ENCODE measurements at places on chromosomes 1 and 21.
A peak's percentile ranks its signal among the peaks of the same experiment; 100 is the strongest.

DNA sequence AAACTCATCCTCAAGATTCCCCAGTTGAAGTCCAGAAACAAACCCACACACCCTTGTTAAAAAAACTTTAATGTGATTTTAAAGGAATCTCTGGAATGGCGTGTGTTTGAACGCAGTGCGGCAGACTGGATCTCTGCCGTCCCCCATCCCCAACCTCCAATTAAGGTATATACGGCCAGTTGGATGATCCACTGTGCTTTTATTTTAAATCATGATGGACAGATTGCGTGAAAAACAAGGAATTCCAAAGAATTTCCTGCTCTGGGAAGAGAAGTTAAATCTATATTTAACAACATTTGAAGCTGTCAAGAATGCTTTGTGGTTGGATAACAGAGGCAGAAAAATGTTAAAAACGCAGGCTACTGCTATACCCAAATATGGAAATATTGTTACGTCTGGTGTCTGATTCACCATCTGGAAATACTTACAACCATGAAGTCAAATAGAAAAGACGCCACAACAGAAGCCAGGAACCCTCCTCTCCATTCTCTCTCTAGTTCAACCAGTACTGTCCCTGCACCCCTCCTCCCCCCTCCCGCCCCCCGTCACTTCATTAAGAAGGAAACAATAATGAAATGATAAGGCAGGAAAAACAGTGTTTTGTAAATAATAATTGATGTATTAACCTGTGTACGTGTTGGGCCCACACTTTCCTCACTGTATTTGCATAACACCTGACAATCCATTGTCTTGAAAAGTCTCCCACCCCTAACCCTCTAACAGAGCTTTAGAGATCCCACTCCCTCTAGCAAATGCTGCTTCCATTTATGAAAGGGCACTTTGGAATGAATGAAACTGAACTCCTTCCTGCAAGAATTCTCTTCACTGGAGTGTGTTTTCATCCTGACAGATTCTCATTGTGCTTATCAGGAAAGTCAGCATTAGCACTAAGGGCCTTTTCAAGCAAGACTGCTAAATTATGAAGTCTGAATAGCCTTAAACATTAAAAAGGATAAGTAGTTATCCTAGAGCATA, 2.0 kb upstream of the CCN1 start:
- no peak for DNase-seq

GRCh38 chr1:30962609-30963508, 54.3 kb upstream of the SDC3 start:
- DNase-seq: no peak

GRCh38 chr1:70542856-70543255, 131.8 kb downstream of the CTH start:
- DNase-seq: no peak

- no peak for DNase-seq
These were observed 29.0 kb downstream of the PTPRC start for GRCh38 chr1:198667807-198668206.

DNA sequence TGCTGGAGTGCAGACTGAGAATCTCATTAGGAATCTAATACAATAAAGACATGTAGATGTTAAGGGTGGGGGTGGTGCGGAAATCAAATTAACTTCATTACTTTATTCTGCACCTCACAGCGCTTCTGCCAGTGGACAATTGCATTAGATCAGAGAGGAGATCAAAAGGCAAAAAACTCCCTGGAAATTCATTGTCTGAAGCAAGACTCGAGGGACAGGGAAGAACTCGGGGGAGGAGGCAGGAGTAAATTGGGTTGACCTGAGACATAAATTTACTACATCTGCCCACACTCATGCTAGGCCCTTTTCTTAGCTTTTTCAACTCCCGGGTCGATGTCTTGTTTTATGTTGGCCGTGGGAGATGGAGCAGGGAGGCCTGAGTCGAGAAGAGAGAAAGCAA, 315.4 kb downstream of the SPATA17 start:
- no peak for DNase-seq

DNA sequence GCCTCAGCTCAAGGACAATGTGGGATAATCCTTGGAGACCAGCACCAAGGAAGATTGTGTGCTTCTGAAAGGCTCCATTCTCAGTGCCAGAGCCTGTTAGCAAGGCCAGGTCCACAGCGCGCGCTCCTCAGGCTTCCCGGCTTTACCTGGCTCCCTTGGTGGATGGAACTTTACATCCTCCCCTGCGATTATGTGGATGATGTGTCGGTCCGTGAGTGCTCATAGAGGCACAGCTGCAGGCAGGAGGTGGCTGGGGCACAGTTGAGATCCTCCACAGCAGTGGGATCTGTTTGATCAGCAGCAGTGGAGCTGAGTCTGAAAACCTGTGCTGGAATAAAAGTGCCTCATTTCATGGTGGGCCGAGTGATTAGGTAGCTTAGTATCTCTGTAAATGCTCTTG, 62.7 kb downstream of the PRDM2 start:
- no peak for DNase-seq

- peak; percentile 68 for DNase-seq
These were observed 10.7 kb downstream of the FMOD start for GRCh38 chr1:203340112-203340790.

GRCh38 chr1:43358121-43358745, 548 bp upstream of the CDC20 start:
- peak; percentile 25 for DNase-seq

DNA sequence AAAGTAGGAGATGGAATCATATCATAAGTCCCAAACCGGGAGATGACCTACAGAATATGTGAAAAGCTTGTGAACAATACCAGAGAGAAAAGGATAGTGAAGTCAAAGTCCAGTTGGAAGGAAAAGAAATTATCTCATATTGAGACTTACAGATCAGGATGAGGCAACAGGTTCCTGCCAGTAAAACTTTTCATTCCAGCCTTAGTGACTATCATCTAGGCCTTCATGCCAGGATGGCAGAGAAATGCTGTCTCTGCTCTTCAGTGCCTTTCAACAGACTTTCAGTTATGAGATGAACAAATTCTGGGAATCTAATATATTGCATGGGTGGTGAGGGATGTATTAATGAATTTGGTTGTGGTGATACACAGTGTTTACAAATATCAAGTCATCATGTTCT, 52.3 kb downstream of the NTMT2 start:
- no peak for DNase-seq

DNA sequence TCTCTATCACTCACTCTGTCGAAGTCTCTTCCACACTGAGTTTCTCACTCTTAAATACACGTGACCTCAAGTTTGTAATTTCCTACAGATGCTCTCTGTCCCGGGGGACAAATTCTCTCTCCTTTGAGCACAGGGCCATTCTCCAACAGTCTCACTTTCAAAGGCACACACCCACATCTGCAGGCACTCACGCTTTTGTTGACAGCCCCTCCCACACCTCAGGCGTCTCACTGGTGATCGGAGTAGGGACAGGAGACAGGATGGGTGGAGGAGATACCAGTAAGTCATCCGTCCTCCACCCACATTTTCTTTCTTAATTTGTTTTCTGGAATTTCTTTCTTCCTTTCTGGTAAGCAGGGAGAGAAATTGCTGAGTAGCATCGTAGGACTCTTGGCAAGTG, 40.6 kb upstream of the GREM2 start:
- DNase-seq: no peak

- peak; percentile 20 for DNase-seq
These were observed 14.9 kb upstream of the KCNK1 start for GRCh38 chr1:233598891-233599541.

DNA sequence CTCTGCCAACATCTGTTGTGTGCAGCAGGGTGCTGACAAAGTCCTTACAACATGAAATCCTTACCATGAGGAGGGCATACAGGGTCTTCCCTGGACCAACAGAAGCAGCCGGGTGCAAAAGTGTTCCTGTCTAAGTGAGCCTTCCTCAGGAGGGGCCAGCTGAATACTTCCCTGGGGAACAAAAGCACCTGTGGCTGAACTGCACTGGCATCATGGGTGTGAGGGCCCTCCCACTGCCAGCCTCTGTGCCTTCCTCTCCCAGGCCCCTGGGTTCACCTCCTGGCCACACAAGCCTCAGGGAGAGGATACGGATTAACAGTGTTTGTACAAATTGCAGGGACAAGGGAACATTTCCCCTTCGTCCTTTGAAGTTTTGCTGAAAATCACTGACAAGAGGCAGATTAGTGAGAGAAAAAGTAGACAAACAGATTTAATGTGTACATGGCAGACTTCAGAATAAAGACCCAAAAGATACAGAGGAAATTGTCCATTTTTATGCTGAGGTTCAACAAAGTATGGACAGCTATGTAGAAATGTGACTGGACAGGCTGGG, 91.0 kb upstream of the PPM1J start:
- DNase-seq: no peak

- no peak for DNase-seq
These were observed 64.5 kb downstream of the PLPPR5 start for GRCh38 chr1:98940069-98940721.

- no peak for DNase-seq
These were observed 6.2 kb upstream of the APCS start for GRCh38 chr1:159581422-159581821.

DNA sequence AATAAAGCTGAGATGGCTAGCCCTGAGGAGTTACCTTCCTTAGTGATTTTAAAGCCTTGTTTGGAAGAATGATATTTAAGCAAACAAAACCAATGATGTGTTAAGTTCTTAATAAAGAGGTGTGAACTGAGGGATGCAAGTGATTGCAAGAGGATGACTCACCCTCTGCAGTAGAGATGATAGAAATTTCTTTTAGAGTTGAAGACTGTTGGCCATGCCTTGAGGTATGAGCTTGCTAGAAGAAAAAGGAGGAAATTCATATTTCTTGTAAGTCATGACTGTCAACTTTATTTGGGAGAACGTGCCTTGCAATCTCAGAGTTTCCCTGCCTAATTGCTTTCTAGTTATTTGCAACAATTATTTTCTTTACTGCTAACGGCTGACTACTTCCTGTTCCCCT, 94.7 kb downstream of the PLA2G4A start:
- DNase-seq: no peak

- no peak for DNase-seq
These were observed 33.5 kb upstream of the BMP8B start for GRCh38 chr1:39822146-39822545.

DNA sequence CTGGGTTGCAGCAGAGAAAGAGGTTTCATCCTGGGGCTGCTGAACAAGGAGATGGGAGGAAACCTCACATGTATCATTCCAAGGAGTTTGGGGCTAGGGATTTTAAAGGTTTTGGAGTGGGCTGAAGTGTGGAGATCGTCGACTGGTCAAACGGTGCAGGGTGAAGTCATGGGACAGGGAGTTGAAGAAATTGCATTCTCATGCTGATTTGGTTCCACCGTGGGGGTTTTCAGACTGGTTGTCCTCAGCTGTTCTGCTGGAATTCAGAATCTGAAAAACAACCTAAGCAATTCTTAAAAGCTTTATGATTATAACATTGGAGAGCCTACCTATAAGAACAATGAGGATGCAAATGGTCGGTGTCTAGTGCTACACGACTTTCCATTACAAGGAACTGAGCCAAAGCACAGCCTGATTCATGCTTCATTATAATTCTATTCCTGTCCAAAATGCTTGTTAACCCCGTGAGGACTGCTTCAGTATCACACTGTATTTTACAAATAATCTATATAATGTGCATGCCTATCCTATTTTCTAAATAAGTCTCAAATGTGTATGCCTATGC, 242.7 kb downstream of the TM2D1 start:
- DNase-seq: no peak

DNA sequence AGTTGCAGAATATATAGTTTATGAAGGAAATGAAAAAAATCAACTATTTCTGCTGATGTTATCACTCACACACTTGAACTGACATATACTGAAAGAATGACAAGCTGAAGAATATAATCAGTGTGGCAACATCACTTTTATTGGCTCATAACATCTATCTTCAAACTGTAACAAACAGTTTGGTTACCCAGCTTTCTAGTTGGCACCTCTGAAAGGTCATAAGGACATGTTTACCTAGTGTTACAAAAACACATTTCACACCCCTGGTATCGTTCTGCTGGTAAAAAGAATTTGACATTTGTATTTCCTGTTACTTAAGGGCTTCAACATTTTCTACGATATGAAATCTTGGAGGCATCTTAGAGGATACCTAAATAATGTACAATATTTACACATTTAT, 1267.0 kb upstream of the NCAM2 start:
- DNase-seq: no peak

- DNase-seq: no peak
These were observed 79.7 kb downstream of the PDE9A start for GRCh38 chr21:42733037-42733627.

- no peak for DNase-seq
These were observed 183.6 kb downstream of the ETS2 start for GRCh38 chr21:38989379-38989744.

GRCh38 chr1:154502066-154502743, at the start of the genes SHE and TDRD10:
TSS of gene SHE (minus strand) at chr1:154502412. CDS start at chr1:154502026, 386 bp downstream.
TSS of gene TDRD10 (plus strand) at chr1:154502219. CDS start at chr1:154506904, 4,685 bp downstream.
- DNase-seq: no peak

- no peak for DNase-seq
These were observed 47.0 kb upstream of the KDM4A start for GRCh38 chr1:43602990-43603389.

DNA sequence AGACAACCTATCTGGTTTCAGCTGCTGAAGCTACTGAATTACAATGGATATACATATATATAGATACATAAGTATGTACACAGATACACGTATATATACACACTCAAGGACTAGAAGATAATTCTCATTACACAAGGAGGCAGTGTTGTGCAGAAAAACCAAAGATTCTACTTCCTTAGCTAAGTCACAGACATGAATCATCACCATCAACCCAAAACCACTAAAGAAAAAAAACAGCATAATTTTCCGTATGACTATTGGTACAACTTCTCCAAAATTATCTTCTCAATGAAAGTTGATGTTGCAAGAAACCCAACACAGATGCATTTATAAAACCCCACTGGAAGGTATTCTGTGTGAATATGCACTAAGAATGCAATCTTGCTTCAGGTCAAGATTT, 36.8 kb upstream of the RPF1 start:
- DNase-seq: no peak
